ENCODE measurements at places on chromosomes 16 and 17. TPM values are rescaled to one million over a fixed set of nuclear protein-coding genes. Genes with fewer than 3 reads are reported as not detected.

DNA sequence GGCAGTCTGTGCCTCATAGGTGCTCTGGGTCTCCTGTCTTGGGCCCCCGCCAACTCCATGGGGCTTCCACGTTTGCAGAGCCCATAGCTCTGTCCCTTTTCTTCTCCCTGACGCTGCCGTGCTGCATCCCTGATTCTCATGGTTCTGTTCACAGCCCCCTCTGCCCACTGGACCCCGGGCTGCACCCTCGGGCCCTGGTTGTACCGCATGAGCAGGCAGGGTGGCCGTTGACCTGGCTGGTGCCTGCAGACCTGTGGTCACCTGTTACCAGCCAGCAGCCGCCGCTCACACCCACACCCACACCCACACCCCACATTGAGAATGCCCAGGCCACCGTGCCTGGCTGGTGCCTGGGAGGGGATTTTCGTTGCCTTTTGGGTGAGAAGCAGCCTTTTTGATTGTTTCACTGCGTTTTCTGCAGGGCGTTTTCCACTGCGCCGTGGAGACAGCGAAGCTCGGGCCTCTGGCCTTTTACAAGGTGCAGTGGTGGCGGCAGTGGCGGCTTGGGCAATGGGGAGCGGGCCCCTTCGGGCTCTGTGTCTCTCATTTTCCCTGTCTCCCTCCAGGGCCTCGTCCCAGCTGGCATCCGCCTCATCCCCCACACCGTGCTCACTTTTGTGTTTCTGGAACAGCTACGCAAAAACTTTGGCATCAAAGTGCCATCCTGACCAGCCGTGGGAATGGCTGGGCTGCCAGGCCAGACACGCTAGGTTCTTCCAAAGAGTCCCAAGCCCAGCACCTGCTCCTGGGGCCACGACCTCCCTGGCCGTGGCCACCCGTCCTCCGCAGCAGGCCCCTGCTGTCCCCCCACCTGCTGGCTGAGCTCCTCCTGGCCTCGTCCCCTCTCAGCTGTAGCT lies 7.6 kb downstream of the SLC25A10 start:
- no peak overlapping the region for H3K4me3 ChIP-seq
- no peak overlapping the region for H3K27ac ChIP-seq
- no peak for DNase-seq

GRCh38 chr16:89123001-89123830 lies 29.6 kb downstream of the ACSF3 start:
- H3K36me3 ChIP-seq, result peaks cover 32% of the 10 kb centered on the region
- H3K27ac ChIP-seq, result peak overlapping the region; percentile 72
- peaks cover 45% of the 10 kb centered on the region for H3K4me1 ChIP-seq
- DNase-seq, result no peak
- H3K27me3 ChIP-seq, result no peaks in the 10 kb centered on the region
- no peak overlapping the region for H3K4me3 ChIP-seq

- DNase-seq, result no peak
- H3K4me3 ChIP-seq, result no peak overlapping the region
- H3K36me3 ChIP-seq, result no peaks in the 10 kb centered on the region
- no peaks in the 10 kb centered on the region for H3K4me1 ChIP-seq
Measured at GRCh38 chr17:27915709-27916108, 22.5 kb upstream of the LYRM9 start.

GRCh38 chr16:4365014-4365406 lies 6.6 kb upstream of the VASN start:
- H3K27ac ChIP-seq, result no peak overlapping the region
- no peaks in the 10 kb centered on the region for H3K4me1 ChIP-seq
- no peak overlapping the region for H3K4me3 ChIP-seq
- peaks cover 10% of the 10 kb centered on the region for H3K36me3 ChIP-seq
- no peak for DNase-seq

DNA sequence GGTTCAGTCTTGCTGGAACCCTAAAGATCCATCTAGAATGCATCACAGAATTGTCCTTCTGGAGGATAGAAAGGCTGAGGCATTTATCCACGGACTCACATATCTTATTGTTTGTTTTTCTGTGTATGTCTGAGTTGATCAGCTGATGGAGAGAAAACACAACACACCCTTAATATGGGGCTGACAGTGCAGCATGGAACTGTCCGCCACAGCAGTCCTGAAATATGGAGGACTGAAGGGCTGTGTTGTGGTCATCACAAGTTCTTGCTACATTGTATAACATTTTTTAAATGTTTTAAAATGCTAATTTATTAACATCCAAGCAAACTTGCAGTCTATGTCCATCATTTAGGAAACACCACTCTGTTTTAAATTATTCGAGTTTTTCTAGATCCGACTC lies 448.9 kb upstream of the ERCC4 start:
- H3K4me3 ChIP-seq, result no peak overlapping the region
- no peaks in the 10 kb centered on the region for H3K4me1 ChIP-seq
- H3K27ac ChIP-seq, result no peak overlapping the region
- H3K27me3 ChIP-seq, result peaks cover 6% of the 10 kb centered on the region

DNA sequence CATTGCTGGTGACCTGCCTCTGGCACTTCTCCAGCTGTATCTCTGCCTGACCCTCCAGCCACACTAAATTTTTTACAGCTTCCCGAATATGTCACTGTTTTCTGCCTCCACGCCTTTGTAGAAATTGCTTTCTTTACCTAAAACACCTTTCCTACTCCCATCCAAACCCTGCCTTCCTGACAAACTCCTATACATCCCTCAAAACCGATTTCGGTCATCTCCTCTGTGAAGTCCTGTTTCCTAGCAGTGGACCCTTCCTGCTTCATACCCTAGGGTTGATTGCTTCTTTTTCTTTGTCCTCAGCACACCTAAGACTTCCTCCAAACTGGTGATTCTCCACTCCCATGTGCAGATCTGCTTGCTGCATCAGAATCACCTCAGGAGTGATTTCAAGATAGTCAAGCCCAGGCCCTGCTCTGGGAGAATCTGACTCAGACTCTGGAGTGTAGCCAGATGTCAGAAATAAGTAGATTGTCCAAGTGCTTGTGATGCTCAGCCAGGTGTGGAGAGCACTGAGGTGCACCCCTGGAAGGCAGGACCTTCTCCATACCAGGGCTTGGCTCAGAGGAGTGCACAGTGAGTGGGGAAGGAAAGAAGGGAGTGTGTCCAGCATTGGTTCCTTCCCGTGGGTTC lies 184.2 kb downstream of the COPRS start:
- H3K4me1 ChIP-seq, result peaks cover 9% of the 10 kb centered on the region
- no peaks in the 10 kb centered on the region for H3K36me3 ChIP-seq
- no peak overlapping the region for H3K4me3 ChIP-seq
- peak; percentile 33 for DNase-seq
- H3K27me3 ChIP-seq, result peaks cover 43% of the 10 kb centered on the region

- peak overlapping the region; percentile 90 for H3K27ac ChIP-seq
- no peaks in the 10 kb centered on the region for H3K27me3 ChIP-seq
- peaks cover 71% of the 10 kb centered on the region for H3K4me1 ChIP-seq
- peak overlapping the region; percentile 21 for H3K4me3 ChIP-seq
- peaks cover 5% of the 10 kb centered on the region for H3K36me3 ChIP-seq
Measured at GRCh38 chr17:67481808-67482207, 104.7 kb downstream of the PITPNC1 start.

Gene DYNLL2
- 21.3 TPM for total RNA-seq

Gene ZG16
- total RNA-seq, result not detected

Gene OR3A3
- not detected for total RNA-seq

Gene SOCS1
- total RNA-seq, result 103 TPM

Gene CEP131
- 7.6 TPM for total RNA-seq
